Calu3 (cell line): ENCODE measurements at places on chromosomes 5 and 9.

DNA sequence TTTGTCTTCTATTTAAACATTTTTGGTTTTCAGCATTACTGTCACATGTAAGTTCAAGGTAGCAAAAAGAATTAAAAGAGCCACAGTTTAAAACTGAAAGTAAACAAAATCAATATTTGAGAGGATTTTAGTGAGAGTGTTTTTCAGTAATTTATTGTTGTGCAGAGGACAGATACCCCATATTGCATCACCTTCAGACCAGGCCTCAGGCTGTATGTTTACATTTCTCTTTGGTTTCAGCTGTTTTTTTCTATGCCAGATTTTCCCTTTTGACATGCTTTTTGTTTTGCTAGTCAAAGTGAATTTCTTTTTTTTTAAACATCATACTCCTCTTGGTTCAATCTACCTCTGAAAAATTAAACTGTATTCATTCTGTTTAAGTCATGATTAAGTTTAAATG is 47.2 kb downstream of the MAST4 start:
- no peak for DNase-seq

DNA sequence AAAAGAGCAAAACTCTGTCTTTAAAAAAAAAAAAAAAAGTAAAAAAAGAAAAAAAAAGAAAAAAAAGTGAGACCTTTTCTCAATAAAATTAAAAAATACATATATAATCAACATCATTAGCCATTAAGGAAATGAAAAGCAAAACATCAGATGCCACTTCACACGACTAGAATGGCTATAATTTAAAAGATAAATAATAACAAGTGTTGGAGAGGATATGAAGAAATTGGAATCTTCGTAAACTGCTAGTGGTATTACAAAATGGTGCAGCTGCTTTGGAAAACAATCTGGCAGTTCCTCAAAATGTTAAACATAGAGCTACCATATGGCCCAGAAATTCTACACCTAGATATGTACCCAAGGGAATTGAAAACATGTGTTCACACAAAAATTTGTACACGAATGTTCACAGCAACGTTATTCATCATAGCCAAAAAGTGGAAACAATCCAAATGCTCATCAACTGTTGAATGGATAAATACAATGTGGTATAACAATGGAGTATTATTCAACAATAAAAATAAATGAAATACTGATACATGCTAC is 45.3 kb upstream of the SIL1 start:
- no peak for DNase-seq

DNA sequence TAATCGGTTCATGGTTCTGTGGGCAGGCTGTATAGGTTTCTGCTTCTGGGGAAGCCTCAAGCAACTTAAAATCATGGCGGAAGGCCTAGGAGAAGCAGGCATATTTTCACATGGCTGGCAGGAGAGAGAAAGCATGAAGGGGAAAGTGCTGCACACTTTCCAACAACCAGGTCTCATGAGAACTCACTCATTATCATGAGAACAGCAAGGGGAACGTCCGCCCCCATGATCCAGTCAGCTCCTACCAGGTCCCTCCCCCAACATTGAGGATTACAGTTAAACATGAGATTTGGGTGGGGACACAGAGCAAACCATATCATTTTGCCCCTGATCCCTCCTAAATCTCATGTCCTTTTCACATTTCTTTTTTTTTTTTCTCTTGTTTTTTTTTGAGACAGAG is 82.1 kb downstream of the EHMT1 start:
- DNase-seq: no peak

GRCh38 chr5:151497391-151498002 is 50.1 kb downstream of the SLC36A1 start:
- DNase-seq: no peak

- DNase-seq: no peak
Observed at GRCh38 chr5:17455942-17456341, 42.1 kb upstream of the TAF11L2 start.

GRCh38 chr5:132065351-132065937 is 5.0 kb downstream of the IL3 start:
- peak; percentile 83 for DNase-seq

- DNase-seq: no peak
Observed at GRCh38 chr9:109726119-109726518, 53.9 kb upstream of the PALM2AKAP2 start.

- no peak for DNase-seq
Observed at GRCh38 chr5:110264661-110265060, 461.8 kb downstream of the TMEM232 start.

DNA sequence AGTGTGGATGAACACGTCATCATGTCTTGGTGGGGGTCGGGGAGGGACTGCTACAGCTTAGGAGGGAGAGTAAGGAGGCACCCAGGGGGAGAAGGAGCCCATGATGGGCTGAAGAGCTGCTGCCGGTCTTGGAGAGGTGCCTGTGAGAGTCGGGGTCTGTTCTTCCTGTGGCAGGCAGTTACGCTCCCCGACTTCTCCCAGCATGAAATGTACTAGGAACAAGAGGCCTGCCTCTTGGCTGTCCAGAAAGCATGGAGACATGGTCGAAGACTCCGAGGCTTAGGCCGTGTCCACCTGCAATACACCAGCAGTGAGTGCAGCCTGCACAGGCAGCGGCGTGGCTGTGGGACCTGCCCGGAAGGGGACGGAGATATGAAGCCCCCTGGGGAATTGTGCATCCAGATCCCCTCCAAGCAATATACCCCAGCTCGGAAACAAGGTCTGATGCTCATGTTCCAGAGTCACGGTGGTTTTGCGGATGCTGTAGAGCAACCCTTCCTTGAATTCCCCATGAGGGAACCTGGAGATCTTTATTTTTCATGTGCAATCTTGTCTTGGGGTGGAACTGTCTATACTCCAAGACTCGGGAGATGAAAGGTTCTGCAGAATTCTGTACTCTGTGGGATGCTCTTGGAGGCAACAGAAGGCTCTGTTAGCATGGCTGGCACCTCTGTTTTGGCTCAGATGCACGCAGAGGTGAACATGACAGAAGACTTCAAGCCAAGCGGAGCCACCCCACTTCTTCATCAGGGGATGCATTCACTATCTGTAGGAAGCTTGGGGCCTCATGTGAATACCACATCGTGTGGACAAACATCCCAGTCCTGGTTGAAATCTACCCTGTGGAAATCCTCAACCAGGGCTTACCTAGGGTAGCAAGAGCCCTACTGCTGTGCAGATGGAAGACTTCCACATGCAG is 374.9 kb upstream of the IRX4 start:
- no peak for DNase-seq

DNA sequence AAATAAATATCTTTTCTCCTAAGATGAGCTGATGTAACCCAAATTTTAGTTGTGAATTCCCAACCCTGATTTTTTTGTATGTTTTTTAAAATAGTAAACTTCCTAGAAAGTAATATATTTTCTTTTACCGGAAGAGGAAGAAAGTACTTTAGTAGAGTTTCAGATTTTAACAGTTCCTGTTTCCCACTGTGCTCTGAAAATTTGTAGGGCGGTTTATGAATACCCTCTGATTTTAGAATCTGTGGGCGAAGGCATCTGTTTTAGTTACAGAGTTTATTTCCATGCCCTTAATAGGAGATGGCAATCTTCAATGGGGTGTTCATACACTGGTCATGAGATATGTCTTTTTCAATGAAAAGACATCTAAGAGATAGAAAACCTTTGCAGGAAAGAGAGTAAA is 3.7 kb upstream of the HOMER1 start:
- no peak for DNase-seq

- no peak for DNase-seq
Observed at GRCh38 chr5:53179691-53180090, 70.1 kb upstream of the MOCS2 start.

- no peak for DNase-seq
Observed at GRCh38 chr9:128250839-128251731, 24.7 kb downstream of the GOLGA2 start.

- DNase-seq: no peak
Observed at GRCh38 chr5:133035224-133035623, 8.9 kb upstream of the ZCCHC10 start.

DNA sequence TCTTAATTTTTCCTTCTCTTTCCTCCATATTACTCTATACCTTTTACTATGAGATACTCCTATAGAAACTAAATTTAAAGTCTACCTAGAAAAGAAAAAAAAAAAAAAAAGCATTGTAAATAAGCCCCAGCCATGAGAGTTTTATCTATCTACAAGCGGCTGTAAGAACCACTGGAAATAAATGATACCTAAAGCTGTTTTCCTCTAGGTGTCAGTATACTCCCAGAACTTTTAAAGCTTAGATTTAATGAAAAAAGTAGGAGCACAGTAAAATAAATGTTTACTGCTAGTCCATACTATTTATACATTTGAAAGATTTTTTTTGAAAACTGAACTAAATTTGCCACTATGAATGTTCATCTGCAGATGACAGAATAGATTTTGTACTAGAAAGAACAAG is 26.2 kb downstream of the TYRP1 start:
- DNase-seq: no peak

GRCh38 chr5:65141493-65141892 is 340.2 kb downstream of the ADAMTS6 start:
- no peak for DNase-seq

- no peak for DNase-seq
Observed at GRCh38 chr5:159053708-159054107, 46.0 kb downstream of the EBF1 start.
